Activated gamma-delta T cell treated with anti-CD3 and anti-CD28 coated beads, Interleukin-2, amount 50 U/mL, for 16 hours (primary cell): ENCODE measurements at places on chromosomes 16 and 17.

- no peak for DNase-seq
These were observed 9.5 kb downstream of the CYB5D2 start for GRCh38 chr17:4152471-4152870.

DNA sequence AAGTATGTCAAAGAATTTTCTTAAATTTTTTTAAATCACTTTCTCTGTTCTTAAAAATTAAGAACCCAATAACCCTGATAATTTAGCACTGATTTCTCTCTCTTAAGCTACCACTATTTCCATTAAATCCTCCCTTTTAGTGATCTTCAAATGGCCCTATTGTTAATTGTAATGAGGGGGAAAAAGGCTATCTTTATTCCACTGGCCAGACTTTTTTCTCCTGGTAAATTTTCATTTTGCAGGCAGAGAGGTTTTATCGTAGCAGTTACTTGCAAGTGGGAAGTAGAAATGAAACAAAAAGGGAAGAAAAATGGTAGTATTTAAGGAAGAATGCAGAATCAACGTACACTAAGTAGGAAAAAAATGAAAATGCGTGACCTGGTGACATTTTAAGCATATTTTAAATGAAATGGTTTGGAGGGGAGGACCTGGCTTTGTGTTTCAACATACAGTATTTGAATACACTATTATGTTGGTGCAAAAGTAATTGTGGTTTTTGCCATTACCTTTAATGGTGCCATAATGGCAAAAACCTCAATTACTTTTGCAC lies 224.9 kb downstream of the TANC2 start:
- DNase-seq, result no peak

DNA sequence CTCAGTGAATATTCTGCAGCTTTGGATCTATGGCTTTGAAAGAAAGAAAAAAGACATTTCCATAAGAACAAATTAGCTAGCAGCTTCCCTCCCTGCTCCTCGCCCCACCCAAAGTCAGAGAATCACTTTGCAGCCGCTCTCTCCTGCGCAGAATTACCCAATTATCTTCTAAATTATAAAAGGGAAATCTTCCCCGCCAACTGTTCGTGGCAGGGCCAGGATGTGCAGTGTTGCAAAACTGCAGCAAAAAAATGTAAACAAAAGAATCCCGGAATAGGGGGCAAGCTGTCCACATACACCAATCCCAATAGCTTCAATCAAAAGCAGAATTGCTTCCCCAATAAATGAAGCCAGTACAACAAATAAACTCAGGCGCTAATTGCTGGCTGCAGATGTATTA lies 510.6 kb downstream of the RBFOX1 start:
- DNase-seq, result no peak

GRCh38 chr17:51164911-51165679 lies 1.1 kb upstream of the NME2 start:
- DNase-seq, result no peak

DNA sequence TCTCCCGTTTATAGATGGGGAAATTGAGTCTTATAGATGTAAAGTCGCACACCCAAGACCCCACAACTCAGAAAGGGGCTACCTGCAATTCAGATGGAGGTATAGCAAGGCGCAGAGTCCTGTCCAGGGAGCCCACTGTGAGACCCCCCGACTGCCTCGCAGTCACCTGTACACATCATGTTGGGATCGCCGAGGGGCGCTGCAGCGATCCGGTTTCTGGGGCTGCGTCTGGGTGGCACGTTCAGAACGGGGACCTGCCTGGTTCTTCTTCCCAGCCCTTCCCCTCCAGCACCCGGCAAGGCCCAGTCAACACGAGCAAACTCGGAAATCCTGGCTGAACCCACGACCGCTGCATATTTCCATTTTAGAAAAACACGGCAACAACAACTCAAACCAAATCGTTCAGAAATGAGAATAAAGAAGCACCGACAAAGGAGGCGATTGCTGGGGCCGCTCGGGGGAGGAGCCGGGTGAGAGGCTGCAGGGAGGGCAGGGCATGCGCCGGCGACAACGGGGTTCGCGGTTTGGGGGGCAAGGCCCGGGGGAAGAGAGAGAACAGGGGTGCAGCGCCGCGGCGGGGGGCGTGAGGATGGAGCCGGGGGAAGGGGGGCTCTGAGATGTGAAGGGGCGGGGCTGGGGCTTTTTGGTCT lies 643 bp downstream of the HSDL1 start:
- DNase-seq, result peak; percentile 11

DNA sequence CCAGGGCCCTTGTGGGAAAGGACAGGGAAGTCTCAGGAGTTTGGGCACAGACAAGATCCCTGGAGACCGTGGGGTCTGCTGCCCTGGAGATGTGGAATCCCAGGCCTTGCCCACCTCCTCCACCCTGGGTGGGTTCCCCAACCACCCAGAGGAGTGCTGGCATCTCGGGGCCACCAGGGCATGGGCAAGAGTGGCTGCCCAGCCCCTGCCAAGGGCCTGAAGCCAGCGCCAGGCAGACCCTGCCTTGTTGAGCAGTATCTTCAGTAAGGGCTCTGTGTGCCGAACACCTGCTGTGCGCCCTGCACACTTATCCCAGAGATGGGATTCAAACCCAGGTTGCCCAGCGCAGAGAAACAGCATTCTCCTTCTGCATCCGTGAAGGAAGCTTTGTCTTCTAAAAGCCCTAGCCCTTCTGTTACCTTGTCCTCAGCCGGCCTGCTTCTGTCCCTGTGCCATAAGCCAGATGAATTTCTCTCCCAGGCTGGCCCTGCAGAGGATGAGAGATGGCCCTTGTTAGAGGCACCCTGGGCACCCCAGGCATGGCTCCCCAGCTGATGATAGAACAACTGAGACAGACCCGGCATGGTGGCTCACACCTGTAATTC lies 32.4 kb downstream of the TMEM235 start:
- no peak for DNase-seq

DNA sequence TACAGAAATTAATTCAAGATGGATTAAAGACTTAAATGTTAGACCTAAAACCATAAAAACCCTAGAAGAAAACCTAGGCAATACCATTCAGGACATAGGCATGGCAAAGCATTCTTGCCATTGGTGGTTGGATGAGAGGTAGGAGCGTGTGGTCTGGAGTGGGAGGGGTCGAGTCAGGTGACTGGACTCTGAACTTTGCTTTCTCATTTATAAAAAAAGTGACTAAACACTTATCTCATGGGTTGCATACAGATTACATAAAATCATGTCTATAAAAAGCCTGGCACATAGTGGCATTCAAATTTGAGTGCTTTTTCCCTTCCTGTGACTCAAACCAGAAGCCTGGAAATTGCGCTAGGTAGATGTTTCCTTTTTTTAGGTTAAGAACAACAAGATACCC lies 159.7 kb upstream of the SHISA6 start:
- no peak for DNase-seq

DNA sequence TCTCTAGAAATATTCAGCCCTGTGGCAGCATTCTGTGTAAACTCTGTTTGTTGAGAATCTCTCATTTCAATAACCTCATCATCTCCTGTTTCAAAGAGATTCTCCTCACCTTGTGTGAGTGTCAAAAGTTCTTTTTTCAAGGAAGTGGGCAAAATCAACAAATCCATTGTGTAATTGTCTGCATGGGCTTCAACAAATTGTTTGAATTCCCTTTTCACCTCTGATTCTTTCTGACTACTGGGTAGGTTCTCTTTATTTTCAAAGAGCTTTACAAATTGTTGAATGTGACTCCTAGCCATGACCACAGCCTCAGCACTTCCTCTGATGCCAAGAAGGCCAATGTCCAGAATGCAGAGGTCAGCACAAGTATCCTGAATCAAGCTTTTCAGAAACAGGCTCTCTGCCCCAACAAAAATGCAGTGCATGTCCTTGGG lies 48.0 kb downstream of the N4BP1 start:
- no peak for DNase-seq

- DNase-seq, result no peak
These were observed 19.8 kb upstream of the MARCHF10 start for GRCh38 chr17:62827746-62828485.

DNA sequence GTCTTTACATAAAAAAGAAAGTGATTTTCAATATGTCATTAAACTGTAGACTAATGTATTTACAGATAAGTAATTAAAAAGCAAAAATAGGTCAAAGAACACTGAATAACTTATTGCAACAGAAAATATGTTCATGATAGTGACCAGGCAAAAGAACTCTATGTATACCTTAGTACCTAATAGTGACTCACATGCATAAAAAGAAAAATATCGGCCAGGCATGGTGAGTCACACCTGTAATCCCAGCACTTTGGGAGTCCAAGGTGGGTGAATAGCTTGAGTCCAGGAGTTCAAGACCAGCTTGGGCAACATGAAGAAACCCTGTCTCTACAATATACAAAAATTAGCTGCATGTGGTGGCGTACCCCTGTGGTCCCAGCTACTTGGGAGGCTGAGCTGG lies 33.0 kb upstream of the TOM1L1 start:
- no peak for DNase-seq

DNA sequence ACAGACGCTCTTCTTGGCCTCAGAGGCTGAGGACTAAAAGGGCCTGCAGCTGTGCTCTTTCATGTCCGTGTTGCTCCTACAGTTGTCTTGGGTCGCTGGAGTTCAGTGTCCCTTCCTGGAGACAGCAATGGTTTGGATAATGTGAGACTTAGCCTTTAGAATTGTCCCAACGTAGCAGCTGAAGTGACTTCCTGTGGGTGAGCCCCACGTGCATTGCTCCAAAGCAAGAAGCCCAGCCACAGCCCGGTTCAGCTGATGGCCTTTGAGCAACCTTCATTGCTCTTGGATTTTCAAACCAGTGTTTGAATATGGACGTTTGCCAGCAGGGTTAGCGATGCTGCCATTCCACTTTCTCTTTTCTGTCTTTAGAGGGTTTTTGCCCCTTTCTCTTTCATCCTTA lies 19.7 kb downstream of the TMEM11 start:
- DNase-seq, result no peak

DNA sequence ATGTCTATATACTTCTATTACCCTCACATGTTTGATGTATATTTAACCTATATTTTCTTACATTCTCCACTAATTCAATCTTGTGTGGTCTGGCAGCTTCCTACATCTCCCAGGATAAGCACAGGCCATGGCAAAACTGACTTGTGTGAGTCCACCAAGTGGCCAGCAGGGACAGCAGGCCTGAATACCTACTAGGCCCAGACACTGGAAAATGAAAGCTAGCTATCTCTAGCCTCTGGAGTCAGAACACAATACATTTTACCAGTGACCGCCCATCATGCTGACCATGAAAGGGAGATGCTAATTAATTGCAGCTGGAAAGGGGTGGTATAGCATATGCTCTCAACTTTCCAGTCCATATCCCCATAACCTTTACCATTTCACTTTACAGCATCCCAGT lies 132.3 kb downstream of the PCTP start:
- no peak for DNase-seq

GRCh38 chr16:70534971-70535370 lies 11.4 kb downstream of the SF3B3 start:
- DNase-seq, result no peak

DNA sequence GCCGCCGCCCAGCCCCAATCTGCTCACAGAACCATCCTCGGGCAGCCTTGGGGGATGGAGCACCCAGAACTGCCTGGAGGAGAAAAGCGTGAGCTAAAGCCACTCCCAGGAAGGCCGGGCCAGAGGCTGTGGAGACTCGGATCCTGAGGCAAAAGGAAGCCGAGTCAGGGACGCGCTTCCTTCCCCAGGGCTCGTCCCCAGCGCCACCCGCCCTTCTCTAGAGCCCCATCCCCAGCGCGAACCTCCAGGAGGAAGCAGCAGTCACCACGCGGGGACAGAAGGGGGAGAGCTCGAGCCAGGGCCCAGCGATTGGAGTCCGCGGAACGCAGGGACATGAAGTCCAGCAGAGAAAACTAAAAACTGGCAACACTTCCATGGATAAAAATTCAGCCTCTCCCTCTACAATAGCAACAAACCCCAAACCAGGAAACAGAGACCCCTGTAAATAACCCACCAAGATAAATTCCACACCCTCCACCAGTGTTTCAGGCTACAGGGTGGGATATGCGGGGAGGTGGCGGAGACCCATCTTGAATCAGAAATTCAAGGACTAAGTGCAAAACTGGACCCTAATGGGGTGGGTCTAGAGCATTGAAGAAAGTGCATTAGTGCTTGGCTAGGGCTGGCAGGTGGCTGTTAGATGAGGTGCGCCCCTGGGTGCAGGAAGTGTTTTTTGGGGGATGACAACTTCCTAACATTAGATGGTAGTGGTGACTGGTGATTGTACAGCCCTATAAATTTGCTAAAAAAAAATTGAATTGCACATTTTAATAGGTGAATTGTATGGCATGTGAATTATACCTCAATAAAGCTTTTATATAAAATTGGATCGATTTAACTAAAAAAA lies 116.1 kb upstream of the METRNL start:
- peak; percentile 6 for DNase-seq

GRCh38 chr16:71666928-71667707 lies 41.1 kb downstream of the MARVELD3 start:
- DNase-seq, result no peak

DNA sequence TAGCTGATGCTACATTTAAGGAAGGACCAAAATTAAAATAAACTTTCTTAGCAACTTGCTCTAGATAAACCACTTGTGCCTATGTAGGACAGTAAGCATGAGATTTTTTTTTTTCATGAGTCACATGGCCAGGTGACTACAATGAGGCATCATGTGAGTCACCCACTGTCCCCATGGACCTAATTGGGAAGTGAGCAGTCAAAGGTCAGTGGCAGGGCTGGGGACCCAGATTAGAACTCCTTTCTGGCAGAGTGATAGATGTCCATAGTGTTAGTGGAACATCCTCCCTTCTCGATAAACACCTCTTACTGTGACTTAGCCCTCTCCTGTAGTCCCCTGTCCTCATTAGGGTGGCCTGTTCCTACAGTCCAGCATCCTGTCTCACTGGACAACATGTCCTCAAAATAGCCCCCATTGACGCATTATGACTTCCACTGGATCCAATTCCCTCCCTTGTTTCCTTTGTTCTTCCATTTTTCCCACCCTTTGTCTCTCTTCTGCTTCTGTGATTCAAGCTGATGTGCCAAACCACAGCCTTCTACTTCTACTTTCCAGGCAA lies 12.4 kb downstream of the ITGB3 start:
- no peak for DNase-seq

DNA sequence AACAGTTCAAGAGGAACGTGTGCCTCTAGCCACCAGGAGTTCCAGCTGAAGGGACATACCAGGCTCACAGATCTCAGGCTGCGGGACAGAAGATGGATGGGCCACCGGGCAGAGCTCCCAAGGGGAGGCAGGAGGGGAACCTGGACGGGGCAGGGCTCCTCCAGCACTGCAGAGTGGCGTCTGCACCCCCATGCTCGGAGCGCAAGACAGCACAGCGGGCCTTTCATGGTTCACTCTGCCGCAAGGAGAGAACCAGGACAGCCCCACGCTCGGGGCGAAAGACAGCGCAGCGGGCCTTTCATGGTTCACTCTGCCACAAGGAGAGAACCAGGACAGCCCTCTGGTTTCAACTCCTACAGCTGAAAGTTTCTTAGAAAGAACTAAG lies 20.6 kb downstream of the SLC38A10 start:
- DNase-seq, result no peak
